Hematopoietic multipotent progenitor cell treated with erythropoietin and hydrocortisone succinate and interleukin-3 and kit ligand, for 6 days (in vitro differentiated cells): ENCODE measurements at places on chromosomes 4 and X.
A peak's percentile ranks its signal among the peaks of the same experiment; 100 is the strongest.

DNA sequence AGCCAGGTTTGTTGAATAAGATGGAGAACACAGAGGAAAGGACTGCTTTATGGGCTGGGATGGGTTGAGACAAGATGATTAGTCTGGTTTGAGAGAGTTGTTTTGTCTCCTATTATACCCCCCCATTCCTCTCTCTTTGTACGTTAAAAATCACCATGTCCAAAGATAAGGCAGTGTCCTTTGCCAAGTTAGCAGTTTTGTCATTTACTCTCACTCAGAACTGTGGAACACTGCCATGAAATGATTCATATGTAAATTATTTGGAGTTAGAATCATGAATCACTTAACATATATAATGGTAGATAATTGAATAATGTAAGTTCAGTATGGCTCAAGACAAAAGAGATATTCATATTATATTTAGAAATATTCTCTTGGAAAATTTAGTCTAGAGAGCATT, 151.3 kb downstream of the DCLK2 start:
- no peak for DNase-seq

DNA sequence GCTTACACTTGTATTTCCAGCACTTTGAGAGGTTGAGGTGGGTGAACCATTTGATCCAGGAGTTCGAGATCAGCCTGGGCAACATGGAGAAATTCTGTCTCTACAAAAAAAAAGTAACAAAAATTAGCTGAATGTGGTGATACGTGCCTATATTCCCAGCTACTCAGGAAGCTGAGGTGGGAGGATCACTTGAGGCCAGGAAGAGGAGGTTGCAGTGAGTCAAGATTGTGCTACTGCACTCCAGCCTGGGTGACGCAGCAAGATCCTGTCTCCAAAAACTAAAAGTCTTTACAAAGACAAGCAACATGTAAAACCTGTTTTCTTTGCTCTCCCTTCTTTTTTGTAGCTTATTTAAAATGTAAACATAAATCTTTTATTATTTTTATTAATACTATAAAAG, 1156.1 kb downstream of the FAT4 start:
- no peak for DNase-seq

- peak; percentile 5 for DNase-seq
These were observed 8.8 kb downstream of the BBS7 start for GRCh38 chr4:121861426-121861825.

- no peak for DNase-seq
These were observed 158.4 kb downstream of the RAB28 start for GRCh38 chr4:13325744-13326143.

- peak; percentile 59 for DNase-seq
These were observed 84.2 kb downstream of the BCOR start for GRCh38 chrX:40013266-40014195.

DNA sequence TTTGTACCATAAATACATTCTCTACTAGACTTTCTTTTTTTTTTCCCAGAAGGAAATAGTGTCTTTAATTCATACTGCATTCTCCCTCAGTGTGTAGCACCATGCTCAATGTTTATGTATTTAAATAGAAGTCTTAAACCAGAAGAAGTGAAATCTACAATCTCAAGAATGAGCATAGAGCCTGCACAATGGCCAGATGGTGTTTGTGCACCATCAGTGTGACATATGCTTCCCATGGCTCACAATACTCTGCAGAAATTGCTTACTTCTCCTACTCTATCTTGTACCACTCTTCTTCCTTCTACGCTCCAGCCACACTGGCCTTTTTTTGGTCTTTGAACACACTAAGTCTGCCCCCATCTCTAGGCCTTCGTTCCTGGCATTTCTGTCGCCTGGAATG, 2.6 kb upstream of the DOCK11 start:
- no peak for DNase-seq

DNA sequence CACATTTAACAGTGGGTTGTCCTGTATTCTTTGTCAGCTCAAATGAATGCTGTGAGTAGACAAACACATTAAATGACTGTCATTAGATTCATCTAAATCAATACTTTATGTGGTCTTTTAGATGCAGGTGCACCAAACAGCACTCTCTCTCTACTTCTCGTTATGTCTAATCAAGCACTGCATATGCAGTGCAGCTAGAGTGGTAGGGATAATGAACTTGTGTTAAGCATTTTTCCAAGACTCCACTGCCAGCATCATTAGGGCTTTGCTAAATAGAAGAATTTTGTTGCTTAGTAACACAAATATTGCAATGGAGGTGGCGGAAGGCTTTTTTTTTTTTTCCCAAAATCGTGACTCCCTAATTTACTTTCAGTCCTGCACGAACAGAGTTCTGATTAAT, 447.0 kb upstream of the GALNT7 start:
- DNase-seq, result no peak
